AG08395 (cell line): ENCODE measurements at places on chromosomes 6 and 20.

GRCh38 chr6:40936818-40937251, 102.2 kb downstream of the UNC5CL start:
- peak; percentile 68 for DNase-seq

- DNase-seq = no peak
Observed at GRCh38 chr20:63942969-63943807, 13.0 kb downstream of the UCKL1 start.

- DNase-seq = no peak
Observed at GRCh38 chr6:2028457-2029038, 216.9 kb downstream of the GMDS start.

DNA sequence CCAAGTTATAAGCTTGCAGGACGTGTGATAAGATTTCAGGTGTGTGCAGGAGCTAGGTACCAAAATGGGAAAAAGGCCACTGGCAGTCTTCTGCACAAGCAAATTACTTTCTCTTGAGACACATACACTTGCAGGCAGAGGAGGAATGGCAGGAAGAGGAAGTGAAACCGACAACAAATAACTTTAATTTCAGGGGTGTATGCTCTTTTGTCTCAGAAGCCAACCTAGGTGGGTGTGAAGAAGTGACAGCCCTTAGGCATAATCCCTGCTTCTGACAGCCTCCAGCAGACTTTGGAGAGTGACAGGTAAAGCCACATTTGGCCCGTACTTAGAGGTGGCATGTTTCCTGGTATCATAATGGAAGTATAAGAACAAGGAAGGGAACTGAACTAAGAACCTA, 118.8 kb upstream of the TRAF3IP2 start:
- DNase-seq = no peak

DNA sequence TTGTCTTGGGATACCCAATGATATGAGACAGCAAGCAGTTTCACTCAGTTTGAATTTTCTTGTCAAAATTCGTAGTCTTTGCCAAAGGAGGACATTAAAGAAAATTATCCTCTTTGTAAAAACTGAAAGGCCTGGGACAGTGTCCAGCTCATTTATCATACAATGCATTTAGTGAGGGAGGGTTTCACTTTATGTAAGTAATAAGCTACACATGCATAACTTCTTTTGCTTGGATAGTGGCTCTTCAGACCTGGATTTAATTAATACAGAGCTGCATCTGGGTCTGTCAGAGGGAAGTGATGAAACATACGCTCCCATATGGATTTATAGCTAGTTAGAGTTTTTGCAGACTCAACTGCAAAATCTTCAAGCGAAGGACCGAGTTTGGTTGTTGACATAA, 175.6 kb downstream of the PHACTR1 start:
- DNase-seq = no peak

DNA sequence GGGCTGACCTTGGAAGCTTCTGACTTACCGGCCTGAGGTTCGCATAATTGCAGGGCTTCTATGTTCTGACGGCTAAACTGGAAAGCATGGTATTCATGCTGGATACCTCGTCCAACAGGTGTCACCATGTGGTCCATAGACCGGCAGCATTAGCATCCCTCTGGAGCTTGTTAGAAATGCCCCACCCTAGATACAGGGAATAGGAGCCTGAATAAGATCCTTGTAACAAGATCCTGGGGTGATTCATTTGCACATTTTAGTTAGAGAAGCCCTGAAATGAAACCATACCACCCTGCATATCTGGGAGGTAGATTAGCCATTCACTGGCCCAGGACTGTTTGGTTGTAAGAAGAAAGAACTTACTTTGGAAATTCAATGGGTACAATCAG, 77.7 kb downstream of the TMEM170B start:
- no peak for DNase-seq

- DNase-seq = no peak
Observed at GRCh38 chr6:89184344-89184743, 32.8 kb downstream of the GABRR1 start.

- peak; percentile 41 for DNase-seq
Observed at GRCh38 chr6:113719545-113719944, 137.6 kb upstream of the MARCKS start.

- DNase-seq = no peak
Observed at GRCh38 chr6:161367472-161367871, 93.6 kb upstream of the AGPAT4 start.

- DNase-seq = no peak
Observed at GRCh38 chr20:2825761-2826160, 9.6 kb downstream of the TMEM239 start.

- DNase-seq = peak; percentile 90
Observed at GRCh38 chr6:138692058-138692977, 81.3 kb upstream of the CCDC28A start.

- peak; percentile 95 for DNase-seq
Observed at GRCh38 chr6:134826889-134827737, 122.8 kb downstream of the ALDH8A1 start.

DNA sequence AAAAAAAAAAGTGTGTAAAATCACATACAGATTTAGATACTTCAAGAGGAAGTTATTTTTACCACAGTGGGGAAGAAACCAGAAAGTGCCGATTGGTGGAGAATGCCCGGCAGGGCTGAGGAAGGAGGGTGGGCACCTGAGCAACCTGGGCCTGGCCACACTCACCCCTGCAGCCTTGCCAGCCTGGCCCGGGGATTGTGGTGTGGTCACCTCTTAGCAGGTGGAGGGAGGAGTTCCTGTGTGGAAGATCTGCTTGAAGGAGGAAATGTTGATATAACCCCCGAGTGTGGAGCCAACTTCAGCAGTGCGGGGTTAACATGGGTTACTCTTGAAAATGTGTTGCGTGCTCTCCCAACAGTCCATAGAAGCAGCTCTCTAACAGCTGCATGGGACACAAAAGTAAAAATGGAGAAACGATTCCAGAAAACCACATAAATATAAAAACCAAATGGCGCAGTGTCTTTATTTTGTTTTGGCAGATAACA, 14.7 kb downstream of the UST start:
- no peak for DNase-seq

GRCh38 chr6:34478796-34479195, 12.9 kb downstream of the PACSIN1 start:
- DNase-seq = no peak

- peak; percentile 51 for DNase-seq
Observed at GRCh38 chr6:142374965-142375733, 73.3 kb downstream of the ADGRG6 start.

- no peak for DNase-seq
Observed at GRCh38 chr20:11041396-11041795, 367.6 kb upstream of the JAG1 start.

GRCh38 chr20:48856130-48856529, 28.3 kb upstream of the PREX1 start:
- DNase-seq = no peak

GRCh38 chr20:48832405-48832730, 4.6 kb upstream of the PREX1 start:
- no peak for DNase-seq

- DNase-seq = peak; percentile 69
Observed at GRCh38 chr6:169035385-169036240, 218.0 kb downstream of the THBS2 start.

GRCh38 chr6:7126754-7127153, 19.0 kb downstream of the RREB1 start:
- no peak for DNase-seq

- no peak for DNase-seq
Observed at GRCh38 chr6:150777736-150778135, 87.8 kb upstream of the MTHFD1L start.

GRCh38 chr20:34084227-34084923, 27.7 kb downstream of the EIF2S2 start:
- DNase-seq = no peak

DNA sequence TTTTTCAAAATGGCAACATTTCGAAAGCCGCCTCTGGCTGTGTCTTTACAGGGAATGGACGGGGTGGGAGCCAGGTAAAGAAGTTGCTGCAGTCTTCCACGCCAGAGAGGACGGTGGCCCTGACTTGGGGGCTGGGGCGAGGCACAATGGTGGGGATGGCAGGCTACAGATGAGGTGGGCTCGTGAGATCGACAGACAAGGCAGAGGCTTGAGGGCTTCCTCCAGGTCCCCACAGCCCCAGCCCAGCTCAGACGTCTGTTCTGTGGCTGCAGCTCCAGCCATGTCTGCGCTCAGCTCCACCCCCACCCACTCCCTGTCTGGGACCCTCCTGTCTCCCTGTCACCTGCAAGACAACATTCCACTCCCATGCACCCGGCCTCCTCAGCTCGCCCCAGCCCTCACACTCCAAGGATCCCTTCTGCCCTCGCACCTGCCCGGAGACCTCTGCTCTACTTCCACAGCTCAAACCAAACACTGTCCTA, 7.4 kb upstream of the C20orf144 start:
- DNase-seq = no peak

GRCh38 chr6:64860203-64860602, 846.8 kb downstream of the EYS start:
- DNase-seq = no peak

DNA sequence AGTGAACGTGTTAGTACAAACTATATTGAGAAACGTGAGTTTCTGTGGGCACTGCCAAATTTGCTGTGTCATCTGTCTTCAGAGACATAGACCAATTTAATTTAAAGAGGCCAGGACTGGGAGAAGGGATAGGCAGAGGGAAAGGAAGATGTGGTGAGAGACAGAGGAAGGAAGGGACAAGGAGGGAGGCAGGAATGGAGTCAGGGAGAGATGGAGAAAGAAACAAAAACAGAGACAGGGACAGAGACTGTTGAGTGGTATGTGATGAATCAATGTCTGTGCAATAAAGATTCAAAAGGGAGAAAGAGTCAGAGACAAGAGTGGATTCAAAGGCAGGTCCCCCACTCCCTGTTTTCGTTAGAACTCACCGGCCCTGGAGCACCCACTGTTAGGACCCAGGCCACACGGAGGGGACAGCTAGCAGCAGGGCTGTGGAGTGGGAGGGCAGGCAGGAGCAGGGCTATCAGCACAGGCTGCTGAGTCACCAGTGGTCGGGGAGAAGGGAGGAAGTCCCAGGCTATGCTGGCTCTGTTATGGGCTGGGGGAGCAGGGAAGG, 51.6 kb upstream of the CHD6 start:
- no peak for DNase-seq

DNA sequence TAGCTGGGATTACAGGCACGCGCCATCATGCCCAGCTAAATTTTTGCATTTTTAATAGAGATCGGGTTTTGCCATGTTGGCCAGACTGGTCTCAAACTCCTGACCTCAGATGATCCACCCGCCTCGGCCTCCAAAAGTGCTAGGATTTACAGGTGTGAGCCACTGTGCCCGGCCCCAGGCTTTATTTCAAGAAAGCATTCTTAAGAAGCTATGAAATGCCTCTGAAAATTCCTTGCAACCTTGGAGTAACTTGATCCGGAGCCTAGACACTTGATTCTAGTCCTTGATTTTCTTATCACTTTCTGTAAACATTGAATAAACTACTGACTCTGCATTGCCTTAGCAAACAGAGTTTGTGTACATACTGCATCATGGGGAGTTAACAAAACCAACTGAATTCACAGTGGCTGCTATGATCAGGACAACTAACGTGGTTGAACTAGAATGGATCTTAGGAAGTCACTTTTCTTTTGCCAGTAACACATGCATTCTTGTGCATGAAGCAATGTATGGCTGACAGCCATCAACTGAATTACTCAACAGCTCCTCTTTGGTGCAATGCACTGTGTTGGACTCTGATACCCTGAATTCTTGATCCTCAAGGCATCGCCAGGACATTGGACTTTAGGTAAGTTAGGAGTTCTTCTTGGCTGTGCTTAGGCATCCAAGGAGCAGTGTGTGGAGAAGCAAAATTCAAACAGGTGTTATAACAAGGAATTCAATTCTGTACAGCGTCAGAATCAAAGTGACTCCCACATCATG, 102.8 kb upstream of the TMEM170B start:
- peak; percentile 50 for DNase-seq
